ENCODE measurements at places on chromosomes 3 and 15.

GRCh38 chr15:74171965-74172541 is 1.5 kb upstream of the ISLR start:
- no peak for DNase-seq

GRCh38 chr3:134922101-134922500 is 127.0 kb downstream of the EPHB1 start:
- no peak for DNase-seq

- DNase-seq: no peak
These were observed 140.2 kb downstream of the ITPR1 start for GRCh38 chr3:4633078-4634004.

DNA sequence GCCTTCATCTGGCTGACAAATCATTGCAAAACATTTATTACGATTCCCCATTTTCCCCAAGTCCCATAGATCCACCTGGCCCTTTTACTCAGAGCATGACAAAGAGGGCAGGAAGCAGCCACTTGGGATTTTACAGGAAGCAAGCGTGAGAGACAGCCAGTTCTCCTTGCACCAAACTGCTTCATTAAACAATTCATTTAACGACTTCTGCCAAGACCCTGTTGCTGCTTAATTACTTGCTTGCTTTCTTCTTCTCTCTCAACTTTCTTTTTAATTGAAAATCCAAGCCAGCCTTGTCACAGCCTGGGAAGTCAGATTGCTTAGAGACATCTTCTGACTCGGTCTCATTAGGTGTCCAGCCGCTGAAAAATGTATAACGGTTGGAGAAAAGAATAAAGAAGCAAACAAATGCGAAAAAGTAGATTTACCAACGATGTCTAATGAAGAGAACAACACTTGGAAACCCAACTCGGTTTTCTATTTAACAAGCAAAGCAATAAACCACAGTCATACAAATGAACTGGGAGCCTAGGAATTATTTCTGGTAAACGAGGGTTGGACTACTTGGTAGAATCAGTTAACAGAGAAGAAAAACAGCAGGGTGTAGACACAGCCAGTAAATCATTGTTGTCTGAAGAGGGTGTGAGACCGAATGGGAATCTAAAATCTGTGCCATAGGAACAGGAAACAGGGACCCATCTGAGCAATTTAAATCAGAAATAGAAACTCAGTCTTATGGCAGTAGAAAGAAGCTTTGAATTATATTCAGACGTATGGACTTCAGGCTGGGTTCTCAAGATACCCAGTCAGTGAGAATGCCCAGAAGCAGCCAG is 298.3 kb downstream of the LRRC3B start:
- no peak for DNase-seq

DNA sequence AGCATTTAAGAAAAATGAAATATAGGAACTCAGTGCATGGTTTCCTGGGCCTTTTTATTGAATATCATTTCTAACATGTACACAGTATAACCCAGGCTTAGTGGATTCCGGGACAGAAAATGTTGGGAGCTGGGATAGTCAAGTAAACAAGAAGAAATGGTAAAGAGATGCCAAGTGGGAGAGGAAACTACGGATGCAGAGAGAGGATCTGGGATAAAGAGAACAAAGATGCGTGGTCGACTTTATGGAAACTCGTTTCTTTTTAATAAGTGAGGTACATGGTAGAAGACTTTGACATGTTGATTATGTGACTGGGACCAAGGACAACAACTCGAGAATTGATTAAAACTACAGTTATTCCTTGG is 1.2 kb upstream of the GPR176 start:
- no peak for DNase-seq

GRCh38 chr3:58341376-58341775 is 8.7 kb downstream of the PXK start:
- no peak for DNase-seq

GRCh38 chr15:58981808-58982475 is 5.5 kb upstream of the RNF111 start:
- no peak for DNase-seq

DNA sequence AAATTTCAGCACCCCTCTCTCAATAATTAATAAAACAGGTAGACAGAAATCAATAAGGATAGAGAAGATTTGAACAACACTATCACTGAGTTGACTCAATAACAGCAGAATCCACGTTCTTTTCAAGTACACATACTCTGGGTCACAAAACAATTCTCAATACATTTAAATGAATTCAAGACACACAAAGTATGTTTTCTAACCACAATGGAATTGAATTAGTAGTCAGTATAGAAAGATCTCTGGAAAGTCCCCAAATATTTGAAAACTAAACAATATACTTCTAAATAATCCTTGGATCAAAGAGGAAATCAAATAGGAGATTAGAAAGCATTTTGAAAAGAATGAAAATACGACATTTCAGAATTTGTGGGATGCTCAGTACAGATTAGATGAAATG is 40.0 kb downstream of the TKT start:
- DNase-seq: no peak

- DNase-seq: no peak
These were observed 323.5 kb upstream of the ROPN1 start for GRCh38 chr3:124315215-124316033.

GRCh38 chr3:190444576-190445145 is 5.0 kb downstream of the TMEM207 start:
- DNase-seq: no peak

DNA sequence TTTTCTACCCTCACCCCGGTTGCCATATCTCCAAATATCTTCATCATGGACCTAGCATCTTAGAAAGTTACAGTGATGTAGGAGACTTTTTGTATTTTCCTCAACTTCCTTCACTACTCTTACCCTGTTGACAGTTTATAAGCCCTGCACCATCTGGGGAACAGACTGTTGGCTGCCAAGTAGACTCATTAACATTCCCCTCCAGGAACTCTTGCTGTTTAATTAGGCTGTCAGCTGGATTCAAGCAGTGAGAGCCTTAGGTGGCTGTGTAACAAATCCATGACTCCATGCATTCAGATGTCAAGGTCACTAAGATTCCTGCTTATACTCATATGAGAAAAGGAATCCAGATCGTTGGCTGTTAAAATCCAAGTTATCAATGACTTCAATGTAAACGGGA is 198.3 kb downstream of the NAALADL2 start:
- DNase-seq: no peak

DNA sequence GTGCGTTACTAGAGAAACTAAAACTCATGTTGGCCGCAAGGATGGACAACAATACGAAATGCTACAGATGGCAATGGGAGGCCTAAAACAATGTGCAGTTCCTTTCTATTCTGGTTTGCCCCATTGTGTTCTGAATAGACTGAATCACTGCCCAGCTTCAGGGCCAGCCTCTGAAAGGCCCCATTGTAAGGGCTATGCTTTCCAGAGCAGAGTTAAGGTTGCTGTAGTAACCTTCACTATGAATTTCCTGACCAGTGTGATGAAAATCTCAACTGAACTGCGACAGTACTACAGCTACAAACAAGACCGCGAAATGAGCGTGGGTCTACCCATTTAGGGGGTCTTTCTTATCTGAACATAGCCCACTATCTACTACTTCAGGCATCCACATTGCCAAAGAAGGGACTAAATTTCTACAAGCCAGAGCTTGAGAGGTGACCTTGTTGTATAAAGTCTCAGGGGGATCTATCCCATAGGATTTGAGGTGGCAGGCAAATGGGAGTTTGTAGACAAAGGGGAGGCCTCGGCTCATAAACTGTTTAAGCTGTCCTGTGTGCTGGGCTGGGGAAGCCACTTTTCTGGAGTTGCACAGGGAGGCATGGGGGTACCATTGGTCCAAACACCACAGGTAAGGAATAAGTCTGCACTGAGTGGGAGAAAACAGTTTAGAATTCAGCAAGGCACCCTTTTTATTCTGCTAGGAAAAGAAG is 80.1 kb downstream of the MYO1E start:
- no peak for DNase-seq

DNA sequence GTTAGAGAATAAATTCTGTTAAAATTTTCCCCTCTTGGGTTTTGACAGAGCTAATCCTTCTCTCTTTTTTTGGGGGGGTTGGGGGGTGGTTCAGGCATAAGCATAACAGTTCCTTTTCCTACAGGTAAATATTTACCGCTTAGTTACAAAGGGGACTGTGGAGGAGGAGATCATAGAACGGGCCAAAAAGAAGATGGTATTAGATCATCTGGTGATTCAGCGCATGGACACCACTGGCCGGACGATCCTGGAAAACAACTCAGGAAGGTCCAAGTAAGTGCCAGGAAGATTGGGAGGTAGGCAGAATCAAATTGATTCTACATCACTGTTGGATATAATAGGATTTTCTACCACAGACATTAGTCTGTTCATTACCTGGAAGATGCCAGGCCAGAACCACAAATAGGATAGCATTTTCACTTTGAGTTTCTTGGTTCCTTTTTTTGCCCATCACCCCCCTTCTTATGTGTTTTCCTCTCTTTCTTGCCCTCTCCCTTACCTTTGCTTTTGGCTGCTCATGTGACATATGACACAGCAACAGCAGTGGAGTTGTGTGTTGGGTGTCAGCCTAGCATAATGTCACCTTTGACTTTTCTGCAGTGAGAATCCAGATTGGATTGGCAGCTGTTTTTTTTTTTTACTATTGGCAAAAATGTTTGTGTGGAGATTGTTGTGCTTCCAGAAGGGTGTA is 79.0 kb downstream of the CHD2 start:
- no peak for DNase-seq

DNA sequence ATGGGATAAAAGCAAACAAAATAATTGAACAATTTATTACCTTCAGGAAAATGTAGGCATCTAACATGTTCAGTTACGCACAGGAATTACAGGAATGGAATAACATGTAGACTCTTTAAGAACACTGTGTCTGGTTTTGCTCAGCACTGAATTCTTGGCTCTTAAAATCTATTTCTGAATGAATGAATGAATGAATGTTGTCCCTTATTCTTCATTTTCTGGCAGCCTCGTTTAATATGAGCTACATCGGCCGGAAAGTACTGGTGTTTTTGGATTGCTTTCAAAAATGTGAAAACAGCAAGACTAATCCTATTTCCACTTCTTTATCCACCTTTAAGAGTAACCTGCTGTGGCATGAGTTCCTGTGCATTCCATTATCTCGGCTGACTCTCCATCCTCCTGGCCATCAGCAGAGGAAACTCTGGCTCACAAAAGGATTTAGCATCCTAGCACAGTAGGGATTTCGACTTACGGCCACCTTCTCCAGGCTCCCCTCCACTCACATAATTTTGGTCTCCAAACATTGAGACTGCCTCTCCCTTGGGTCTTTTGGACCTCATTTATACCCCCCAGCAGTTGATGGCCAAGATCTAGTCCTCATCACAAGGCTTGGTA is 145.3 kb downstream of the FOXP1 start:
- no peak for DNase-seq

DNA sequence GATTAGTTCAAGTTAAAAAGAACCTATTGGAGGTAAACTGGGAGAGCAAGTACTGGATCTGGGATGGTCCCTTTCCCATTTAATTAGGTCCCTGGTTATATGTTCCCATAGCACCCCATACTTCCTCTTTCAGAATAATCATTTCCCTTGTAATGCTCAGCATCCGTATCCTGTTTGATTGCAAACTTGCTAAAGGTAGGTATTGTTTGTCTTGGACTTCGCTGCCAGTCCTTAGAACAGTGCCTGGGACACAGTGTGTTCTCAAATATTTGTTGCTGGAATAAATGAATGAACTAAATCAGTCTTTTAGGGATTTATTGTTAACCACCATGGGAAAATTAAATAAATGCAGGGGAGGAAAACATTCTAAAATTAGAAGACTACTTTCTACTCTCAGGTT is 299.8 kb downstream of the GRM7 start:
- DNase-seq: no peak

DNA sequence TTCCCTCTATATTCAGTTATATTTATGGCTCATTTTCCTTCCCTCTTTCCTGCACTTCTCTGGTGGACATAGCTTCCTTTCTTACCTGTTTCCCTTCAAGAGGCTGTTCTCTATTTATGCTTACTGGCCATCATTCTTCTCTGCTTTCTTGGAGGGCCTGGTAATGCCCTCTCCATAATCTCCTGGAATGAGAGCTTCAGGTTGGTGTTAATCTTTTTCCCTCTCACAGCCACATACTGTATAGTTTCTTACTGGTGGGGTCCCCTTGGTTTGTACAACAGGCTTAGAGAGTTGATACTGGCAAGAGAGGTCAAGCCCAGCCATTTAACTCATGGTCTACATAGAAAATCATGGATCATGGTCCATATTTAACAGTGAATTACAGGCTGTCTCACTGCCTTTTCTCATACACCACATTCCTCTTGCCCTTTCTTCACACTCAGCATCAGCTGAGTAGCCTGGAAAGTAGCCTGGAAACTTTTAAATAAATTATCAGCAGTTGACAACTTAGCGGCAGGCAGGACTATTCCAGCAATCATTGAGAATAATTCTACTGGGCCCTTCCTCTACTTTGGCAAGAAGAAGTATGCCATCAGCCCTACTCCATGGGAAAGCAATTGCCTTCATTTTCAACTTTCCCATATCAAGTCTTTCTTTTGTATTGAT is 38.0 kb upstream of the DPH6 start:
- no peak for DNase-seq

DNA sequence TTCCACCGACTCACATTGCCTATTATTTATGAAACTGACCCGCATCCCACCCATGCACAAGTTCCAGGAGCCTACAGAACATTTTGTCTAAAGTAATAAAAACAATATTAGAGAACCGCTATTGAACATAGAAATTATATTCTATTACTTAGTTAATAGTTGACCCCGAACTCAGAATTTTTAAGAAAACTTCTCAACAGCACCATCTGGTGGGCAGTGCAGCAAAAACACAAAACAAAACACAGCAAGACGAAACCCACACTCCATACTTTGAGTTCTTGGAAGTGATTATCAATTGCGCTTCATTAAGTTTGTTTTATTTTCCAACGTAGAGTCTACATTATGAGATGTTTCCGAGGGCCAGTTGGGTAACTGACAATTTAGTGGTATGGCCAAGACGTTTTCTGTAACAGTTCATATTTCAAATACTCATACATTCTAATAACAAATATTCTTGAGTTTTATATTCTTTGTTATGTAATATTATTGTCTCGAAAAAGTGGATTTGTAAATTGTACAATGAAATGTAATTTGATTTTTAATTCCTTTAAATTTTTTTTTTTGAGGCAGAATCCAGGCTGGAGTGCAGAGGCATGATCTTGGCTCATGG is 24.0 kb upstream of the C3orf70 start:
- DNase-seq: no peak

DNA sequence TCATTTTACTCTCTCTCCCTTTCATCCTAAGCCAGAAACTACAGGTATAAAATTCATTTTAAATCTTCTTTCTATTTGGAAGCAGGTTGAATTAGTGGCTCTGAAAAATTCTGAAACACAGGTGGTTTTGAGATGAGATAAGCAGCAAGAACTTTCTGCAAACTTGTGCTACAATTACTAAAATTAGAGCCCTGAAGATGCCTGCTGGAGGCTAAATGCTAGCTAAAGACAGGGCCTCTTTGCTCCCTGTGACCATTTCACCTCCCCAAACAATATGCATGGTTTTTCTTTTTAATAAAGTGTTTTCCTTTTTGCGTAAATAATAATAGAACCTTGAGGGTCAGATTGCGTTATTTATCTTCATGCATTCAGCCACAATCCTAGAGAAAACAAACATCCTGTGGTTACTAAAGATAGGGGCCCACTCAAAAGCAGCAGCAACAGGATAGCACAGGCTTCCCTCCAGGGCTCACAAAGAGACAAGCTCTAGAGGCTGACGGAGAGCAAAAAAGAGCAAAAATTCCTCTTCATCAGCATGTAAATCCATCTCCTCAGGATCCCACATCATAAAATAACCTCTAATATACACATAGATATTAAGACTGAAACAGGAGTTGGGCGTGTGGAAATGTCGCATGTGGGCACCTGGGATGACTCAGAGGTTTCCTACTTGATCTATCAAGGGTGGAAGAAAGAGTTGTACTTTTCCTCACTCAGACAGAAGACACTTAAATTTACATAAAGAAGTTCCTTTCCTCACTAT is 26.5 kb upstream of the CP start:
- no peak for DNase-seq
